ENCODE measurements at places on chromosomes 16 and 17.

GRCh38 chr16:30046178-30046577 is 15.1 kb upstream of the TLCD3B start:
- DNase-seq: no peak

GRCh38 chr17:21211825-21212479 is 2.0 kb downstream of the TMEM11 start:
- DNase-seq: no peak

GRCh38 chr17:19384723-19385391 is 2.1 kb downstream of the MFAP4 start:
- DNase-seq: no peak

- DNase-seq: no peak
Observed at GRCh38 chr17:78121801-78122215, 6.7 kb downstream of the TMC6 start.

DNA sequence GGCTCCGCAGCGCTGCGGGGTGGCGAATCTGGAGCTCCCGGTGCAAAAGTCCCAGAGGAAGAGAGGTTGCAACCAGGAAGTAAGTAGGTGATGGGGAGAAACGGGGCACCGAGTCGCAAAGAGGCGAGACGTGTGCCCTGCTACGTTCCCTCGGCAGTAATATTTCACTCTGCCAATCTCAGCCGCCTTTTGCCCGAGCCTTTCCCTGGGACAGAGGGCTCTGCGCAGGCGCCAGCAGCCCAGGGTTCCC is at the start of gene NR1D1:
Gene NR1D1 (minus strand): TSS at position 171 of the 250 bp plus-strand sequence. CDS start 495 bp downstream, outside the sequence.
- DNase-seq: no peak
